ENCODE measurements at places on chromosomes 1 and 21.
A peak's percentile ranks its signal among the peaks of the same experiment; 100 is the strongest.

GRCh38 chr1:162391790-162392563 lies 10.4 kb downstream of the C1orf226 start:
- H3K27me3 ChIP-seq = peaks cover 39% of the 10 kb centered on the region
- H3K4me1 ChIP-seq = peaks cover 14% of the 10 kb centered on the region
- DNase-seq = peak; percentile 62
- H3K36me3 ChIP-seq = no peaks in the 10 kb centered on the region
- H3K4me3 ChIP-seq = no peak overlapping the region

GRCh38 chr21:45310459-45310858 lies 22.8 kb upstream of the POFUT2 start:
- no peak for DNase-seq
- no peak overlapping the region for H3K27ac ChIP-seq
- H3K4me3 ChIP-seq = no peak overlapping the region
- peaks cover 47% of the 10 kb centered on the region for H3K4me1 ChIP-seq

GRCh38 chr1:199226163-199226562 lies 587.3 kb downstream of the PTPRC start:
- H3K36me3 ChIP-seq = no peaks in the 10 kb centered on the region
- no peak overlapping the region for H3K27ac ChIP-seq
- H3K4me1 ChIP-seq = no peaks in the 10 kb centered on the region
- peak; percentile 71 for DNase-seq

DNA sequence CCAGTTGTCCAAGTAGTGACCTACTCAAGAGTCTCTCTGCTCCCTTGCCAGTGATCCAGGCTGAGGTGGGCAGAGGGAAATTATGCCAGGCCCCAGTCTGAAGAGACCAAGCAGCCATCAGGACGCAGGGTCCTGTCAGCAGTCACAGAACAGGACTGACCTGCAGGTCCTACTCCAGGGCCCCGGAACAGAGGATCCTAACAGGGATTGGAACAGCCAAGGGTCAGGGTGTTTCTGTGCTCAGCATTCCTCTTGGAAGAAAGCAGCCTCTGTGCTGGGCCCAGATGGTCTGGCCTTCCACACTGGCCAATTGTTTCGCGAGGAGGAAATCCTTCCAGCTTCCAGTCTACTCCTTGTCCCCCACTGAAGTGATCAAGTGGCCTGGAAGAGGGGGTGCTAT lies 41.6 kb upstream of the USP1 start:
- peaks cover 29% of the 10 kb centered on the region for H3K27me3 ChIP-seq
- no peak overlapping the region for H3K27ac ChIP-seq
- no peak for DNase-seq
- H3K4me3 ChIP-seq = no peak overlapping the region

- no peaks in the 10 kb centered on the region for H3K27me3 ChIP-seq
- no peaks in the 10 kb centered on the region for H3K36me3 ChIP-seq
- no peak overlapping the region for H3K4me3 ChIP-seq
- no peak for DNase-seq
- H3K27ac ChIP-seq = no peak overlapping the region
- no peaks in the 10 kb centered on the region for H3K4me1 ChIP-seq
These were observed 138.3 kb downstream of the MAP3K21 start for GRCh38 chr1:233465745-233466343.

- H3K27me3 ChIP-seq = peaks cover 16% of the 10 kb centered on the region
- no peaks in the 10 kb centered on the region for H3K36me3 ChIP-seq
- no peak for DNase-seq
- H3K4me1 ChIP-seq = peaks cover 39% of the 10 kb centered on the region
These were observed 126.5 kb downstream of the RHOU start for GRCh38 chr1:228861832-228862180.

DNA sequence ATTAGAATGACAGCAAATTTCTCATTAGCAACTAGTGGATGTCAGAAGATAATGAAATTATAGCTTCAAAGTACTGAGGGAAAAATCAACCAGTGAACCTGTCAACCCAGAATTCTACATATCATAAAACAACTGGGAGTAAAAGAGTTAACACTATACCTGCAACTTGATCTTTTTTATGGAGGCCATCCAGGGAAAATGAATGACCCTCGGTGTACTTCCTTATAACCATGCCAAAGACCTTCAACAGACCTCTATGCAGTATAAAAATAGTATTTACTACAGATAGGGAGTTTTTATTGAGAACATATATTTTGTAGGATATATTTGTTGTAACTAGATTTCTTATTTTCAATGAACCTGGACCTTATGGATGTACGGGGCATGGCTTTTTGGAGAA lies 392.5 kb upstream of the ZRANB2 start:
- H3K27ac ChIP-seq = no peak overlapping the region
- DNase-seq = no peak
- H3K4me3 ChIP-seq = no peak overlapping the region
- H3K36me3 ChIP-seq = no peaks in the 10 kb centered on the region
- H3K4me1 ChIP-seq = no peaks in the 10 kb centered on the region

DNA sequence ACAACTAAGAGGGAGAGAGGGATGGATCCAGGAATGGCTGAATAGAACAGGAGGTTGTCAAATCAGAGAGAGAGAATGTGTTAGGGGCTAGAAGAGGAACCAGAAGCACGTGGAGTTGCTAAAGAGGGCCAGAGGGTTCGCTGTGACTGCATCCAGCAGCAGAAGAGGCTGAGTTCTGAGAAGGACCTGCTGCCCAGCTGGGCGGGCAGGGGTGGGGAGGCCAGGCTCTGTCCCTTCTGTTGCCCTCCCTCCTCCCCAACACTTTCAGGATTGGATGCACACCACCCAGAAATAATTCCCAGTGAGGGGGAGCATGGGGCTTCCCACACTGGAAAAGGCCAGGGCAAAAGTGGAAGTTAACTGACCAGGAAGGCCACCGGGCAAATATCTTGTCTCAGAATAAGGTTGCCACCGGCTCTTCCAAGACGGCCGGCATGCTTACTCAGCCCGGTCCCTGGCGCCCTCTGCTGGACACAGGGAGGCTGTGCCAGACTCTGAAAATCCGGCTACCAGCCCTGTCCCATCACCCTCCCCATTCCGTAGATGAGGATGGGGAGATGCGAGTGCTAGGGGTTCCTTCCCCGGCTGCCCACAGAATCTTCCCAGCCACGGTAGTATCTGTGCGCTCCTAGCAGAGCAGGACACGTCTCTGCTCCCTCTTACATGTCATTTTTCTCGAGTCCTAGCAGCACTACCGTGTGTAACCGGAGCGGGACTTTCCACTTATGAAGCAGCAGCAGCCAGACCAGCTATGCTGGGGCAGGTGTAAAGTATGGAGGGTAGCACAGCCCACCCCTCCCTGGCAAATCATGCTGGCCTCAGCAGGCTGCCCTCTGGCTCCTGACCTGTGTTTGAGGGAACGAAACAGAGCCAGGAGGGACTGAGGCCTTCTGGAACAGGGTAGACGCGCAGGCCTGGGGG lies 46.8 kb upstream of the A3GALT2 start:
- H3K27me3 ChIP-seq = no peaks in the 10 kb centered on the region
- peaks cover 92% of the 10 kb centered on the region for H3K36me3 ChIP-seq
- H3K4me3 ChIP-seq = no peak overlapping the region

DNA sequence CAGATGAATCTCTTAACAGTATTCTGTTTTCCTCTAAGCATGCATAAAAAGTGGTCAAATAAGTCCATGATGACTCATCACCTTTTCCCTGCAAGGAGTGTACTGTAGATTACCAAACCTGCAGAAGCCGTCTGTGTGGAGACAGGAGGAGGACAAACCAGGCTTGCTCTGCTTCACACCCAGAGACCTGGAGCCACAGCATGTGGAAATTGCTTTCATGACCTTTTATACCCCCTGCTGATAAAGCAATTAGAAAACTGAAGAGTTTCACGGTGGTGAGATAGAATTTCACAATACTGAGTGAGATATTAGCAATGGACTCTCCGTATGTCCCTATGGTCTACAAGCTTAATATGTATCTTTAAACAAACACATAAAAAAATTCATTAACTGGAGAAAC lies 9.4 kb downstream of the CORT start:
- H3K36me3 ChIP-seq = peaks cover 29% of the 10 kb centered on the region
- peaks cover 7% of the 10 kb centered on the region for H3K4me1 ChIP-seq
- H3K27me3 ChIP-seq = no peaks in the 10 kb centered on the region
- H3K27ac ChIP-seq = peak overlapping the region; percentile 19

- no peaks in the 10 kb centered on the region for H3K36me3 ChIP-seq
- H3K27ac ChIP-seq = no peak within 1 kb of the TSS
- H3K4me1 ChIP-seq = peaks cover 5% of the 10 kb centered on the region
- no peaks in the 10 kb centered on the region for H3K27me3 ChIP-seq
These were observed at the start of gene BACE2 for GRCh38 chr21:41167348-41168342. TSS of gene BACE2 (plus strand) at chr21:41168160. CDS start at chr21:41168264, 104 bp downstream.

DNA sequence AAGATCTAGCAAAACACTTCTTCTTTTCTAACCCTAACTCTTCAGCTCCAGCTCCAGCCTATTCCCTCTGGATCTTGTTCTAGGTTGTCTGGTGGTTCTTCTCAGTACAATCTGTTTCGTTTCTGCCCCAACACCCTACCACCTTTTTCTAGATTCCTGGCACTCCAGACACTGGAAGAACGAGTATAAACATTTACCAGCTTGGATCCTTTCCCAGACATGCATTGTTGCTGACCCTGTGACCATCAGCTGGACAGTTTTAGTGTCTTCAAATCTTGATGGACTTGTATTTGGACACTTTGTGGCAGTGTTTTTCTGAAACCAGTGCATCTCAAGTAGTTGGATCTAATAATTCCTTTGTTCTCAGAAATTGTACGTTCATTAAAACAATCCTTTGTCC lies 30.6 kb upstream of the CACNA1E start:
- H3K27ac ChIP-seq = no peak overlapping the region
- DNase-seq = no peak
- no peaks in the 10 kb centered on the region for H3K27me3 ChIP-seq

- H3K4me3 ChIP-seq = no peak overlapping the region
- peaks cover 3% of the 10 kb centered on the region for H3K4me1 ChIP-seq
- no peak for DNase-seq
- H3K27ac ChIP-seq = no peak overlapping the region
- no peaks in the 10 kb centered on the region for H3K36me3 ChIP-seq
These were observed 465.7 kb downstream of the SMYD3 start for GRCh38 chr1:246041360-246041759.

DNA sequence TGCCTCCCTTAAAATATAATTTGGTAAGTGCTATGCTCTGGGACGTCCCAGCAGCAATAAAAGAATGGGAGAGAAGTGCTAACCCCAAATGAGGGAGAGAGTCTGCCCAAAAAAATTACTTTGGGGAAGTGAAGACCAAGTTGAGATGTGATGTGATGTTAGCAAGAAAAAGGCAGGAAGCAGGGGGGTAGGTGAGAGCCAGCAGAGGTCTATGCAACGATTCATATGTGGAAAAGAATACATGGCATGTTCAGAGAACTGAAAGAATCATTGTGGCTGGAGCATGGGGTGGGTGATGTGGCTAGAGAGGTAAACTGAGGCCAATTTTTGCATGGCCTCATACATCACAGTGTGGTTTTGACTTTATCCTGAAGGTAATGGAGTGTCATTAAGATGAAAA lies 5.6 kb upstream of the CTPS1 start:
- DNase-seq = no peak
- peaks cover 1% of the 10 kb centered on the region for H3K4me1 ChIP-seq
- no peak overlapping the region for H3K4me3 ChIP-seq
- H3K36me3 ChIP-seq = no peaks in the 10 kb centered on the region
- no peak overlapping the region for H3K27ac ChIP-seq
- H3K27me3 ChIP-seq = no peaks in the 10 kb centered on the region

DNA sequence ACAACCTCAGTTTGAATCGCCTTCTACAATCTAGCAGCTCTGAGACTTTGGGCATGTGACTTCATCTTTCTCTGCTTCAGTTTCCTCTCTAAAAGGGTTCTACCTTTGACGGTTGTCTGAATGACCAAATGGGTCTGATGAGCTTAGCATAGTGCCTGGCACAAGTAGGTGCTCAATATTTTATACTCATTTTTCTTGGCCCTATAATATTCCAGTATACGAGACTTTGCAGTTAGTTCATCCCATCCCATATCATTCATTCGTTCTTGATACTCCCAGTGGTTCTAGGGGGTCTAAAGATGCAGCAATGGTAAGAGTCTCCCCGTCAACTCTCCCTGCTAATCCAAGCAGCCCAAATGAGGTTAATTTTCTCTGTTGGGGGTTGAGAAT lies 67.6 kb downstream of the ALPL start:
- H3K27ac ChIP-seq = no peak overlapping the region
- DNase-seq = no peak
- H3K4me3 ChIP-seq = no peak overlapping the region
- H3K27me3 ChIP-seq = no peaks in the 10 kb centered on the region
- peaks cover 19% of the 10 kb centered on the region for H3K4me1 ChIP-seq

GRCh38 chr1:42211224-42211623 lies 46.7 kb upstream of the GUCA2A start:
- H3K4me1 ChIP-seq = peaks cover 10% of the 10 kb centered on the region
- H3K36me3 ChIP-seq = peaks cover under 1% of the 10 kb centered on the region
- H3K27me3 ChIP-seq = no peaks in the 10 kb centered on the region
- no peak overlapping the region for H3K4me3 ChIP-seq
- H3K27ac ChIP-seq = no peak overlapping the region
